ENCODE measurements at places on chromosomes 7 and 10. TPM values are rescaled to one million over a fixed set of nuclear protein-coding genes. Genes with fewer than 3 reads are reported as not detected.
A peak's percentile ranks its signal among the peaks of the same experiment; 100 is the strongest.

GRCh38 chr7:95478272-95479037 lies 7.3 kb upstream of the ASB4 start:
- no peak overlapping the region for H3K27ac ChIP-seq
- peak; percentile 57 for DNase-seq
- no peaks in the 10 kb centered on the region for H3K27me3 ChIP-seq
- no peak overlapping the region for H3K4me3 ChIP-seq
- H3K4me1 ChIP-seq, result peaks cover 9% of the 10 kb centered on the region
- no peaks in the 10 kb centered on the region for H3K36me3 ChIP-seq

DNA sequence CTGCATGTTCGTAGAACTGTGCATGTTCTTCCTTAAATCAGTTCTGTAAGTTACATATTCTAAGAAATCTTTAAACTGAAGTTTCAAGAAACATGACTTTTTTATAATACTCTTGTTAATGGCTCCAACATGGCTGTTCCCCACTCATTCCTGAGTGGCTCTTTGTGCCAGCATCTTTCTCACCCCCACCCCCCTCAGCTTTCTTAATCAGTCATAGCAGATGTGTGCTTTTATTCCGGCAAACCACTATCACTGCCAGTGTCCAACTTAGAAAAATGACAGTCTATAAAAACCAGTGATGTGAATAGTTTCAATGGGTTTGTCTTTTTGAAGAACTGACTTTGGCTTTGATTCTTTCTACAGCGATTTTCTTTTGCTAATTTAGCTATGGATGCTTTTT lies 37.6 kb downstream of the PITRM1 start:
- H3K4me3 ChIP-seq, result no peak overlapping the region
- H3K27ac ChIP-seq, result no peak overlapping the region
- peaks cover 19% of the 10 kb centered on the region for H3K36me3 ChIP-seq
- no peaks in the 10 kb centered on the region for H3K4me1 ChIP-seq
- H3K27me3 ChIP-seq, result no peaks in the 10 kb centered on the region

- no peak overlapping the region for H3K4me3 ChIP-seq
- DNase-seq, result no peak
- no peaks in the 10 kb centered on the region for H3K4me1 ChIP-seq
- no peaks in the 10 kb centered on the region for H3K36me3 ChIP-seq
- no peaks in the 10 kb centered on the region for H3K27me3 ChIP-seq
- H3K27ac ChIP-seq, result no peak overlapping the region
These were observed 57.1 kb downstream of the AMPH start for GRCh38 chr7:38574086-38574485.

- no peak overlapping the region for H3K27ac ChIP-seq
- no peaks in the 10 kb centered on the region for H3K27me3 ChIP-seq
- H3K4me1 ChIP-seq, result no peaks in the 10 kb centered on the region
- no peak overlapping the region for H3K4me3 ChIP-seq
- no peak for DNase-seq
- no peaks in the 10 kb centered on the region for H3K36me3 ChIP-seq
These were observed 86.5 kb upstream of the LRRC4 start for GRCh38 chr7:128117691-128118090.

CEP55 gene
- total RNA-seq, result not detected

GRCh38 chr7:68722044-68722443 lies 876.2 kb upstream of the AUTS2 start:
- H3K27ac ChIP-seq, result no peak overlapping the region
- H3K4me3 ChIP-seq, result no peak overlapping the region
- no peaks in the 10 kb centered on the region for H3K4me1 ChIP-seq
- H3K36me3 ChIP-seq, result no peaks in the 10 kb centered on the region
- H3K27me3 ChIP-seq, result no peaks in the 10 kb centered on the region

DNA sequence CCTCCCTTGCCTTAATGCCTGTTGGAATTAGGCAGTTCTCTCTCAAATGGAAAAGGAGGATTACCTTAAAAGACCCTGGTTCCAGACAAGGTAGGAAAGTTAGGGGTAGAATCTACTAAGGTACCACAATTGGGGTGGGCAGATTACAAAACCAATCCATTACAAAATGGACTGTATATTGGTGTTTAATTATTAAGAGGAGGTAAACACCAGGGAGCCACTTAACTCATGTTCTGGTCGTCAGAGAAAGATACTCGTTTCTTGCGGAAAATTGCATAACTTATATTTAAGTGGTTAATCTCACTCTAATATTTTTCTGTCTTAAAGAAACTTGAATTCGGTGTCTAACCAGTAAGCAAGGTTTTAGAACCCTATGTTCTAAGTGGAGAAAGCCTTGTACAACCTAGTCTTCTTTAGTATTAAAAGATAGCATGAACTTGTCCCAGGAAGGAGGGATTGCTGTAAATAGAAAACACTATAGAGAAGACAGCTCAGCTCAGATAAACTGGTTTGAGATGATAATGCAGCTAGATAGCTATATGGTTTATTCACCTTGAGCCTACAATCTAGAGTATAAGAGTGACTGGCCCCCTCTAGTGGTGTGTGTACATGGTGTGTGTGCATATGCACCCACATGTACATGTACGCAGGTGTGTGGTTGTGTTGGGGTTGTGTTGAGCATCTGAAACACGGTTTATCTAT lies 58.0 kb upstream of the STRIP2 start:
- DNase-seq, result peak; percentile 42
- no peaks in the 10 kb centered on the region for H3K27me3 ChIP-seq
- no peak overlapping the region for H3K4me3 ChIP-seq
- peaks cover 21% of the 10 kb centered on the region for H3K4me1 ChIP-seq

- DNase-seq, result peak; percentile 53
- peaks cover 8% of the 10 kb centered on the region for H3K27me3 ChIP-seq
- H3K27ac ChIP-seq, result no peak overlapping the region
- no peaks in the 10 kb centered on the region for H3K36me3 ChIP-seq
These were observed 882 bp downstream of the DLX6 start for GRCh38 chr7:97006055-97006815.

DNA sequence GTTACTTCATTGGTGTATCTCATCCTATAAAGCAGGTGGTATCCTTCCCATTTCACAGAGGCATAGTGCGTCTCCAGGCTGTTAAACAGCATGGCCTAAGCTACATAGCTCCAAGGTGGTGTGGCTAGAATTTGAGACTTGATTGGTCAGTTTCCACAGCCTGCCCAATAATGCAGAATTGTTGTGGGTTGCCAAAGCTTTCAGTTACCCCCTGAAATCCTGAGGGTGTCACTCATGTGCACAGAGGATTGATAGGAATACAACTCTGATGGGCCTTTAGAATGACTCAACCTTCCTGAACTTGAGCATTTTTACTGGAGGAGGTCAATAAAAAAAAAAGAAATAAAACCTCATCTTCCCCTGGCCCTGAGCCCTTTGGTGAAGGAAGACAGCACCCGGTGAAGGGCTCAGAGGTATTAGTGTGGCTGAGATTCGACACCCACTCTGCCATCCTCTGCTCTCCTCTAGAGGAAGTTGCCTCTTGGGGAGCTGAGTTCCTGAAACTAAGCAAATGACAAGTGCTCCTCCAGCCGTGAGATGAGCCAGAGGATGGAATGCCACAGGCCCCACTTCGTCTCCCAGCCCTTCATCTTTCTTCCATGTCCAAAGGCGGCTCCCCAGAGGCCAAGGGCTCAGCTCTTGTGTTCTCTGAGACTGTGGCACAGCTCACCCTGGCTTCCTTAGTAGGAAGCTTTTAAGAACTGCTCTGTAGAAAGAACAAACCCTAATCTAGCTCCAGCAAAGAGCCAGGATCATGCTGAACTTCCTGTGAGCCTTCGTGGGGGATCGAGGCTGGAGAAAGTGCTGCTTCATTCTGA lies 1.0 kb downstream of the ACSL5 start:
- H3K4me3 ChIP-seq, result no peak overlapping the region
- H3K27me3 ChIP-seq, result no peaks in the 10 kb centered on the region
- no peak for DNase-seq
- H3K36me3 ChIP-seq, result no peaks in the 10 kb centered on the region
- peaks cover 8% of the 10 kb centered on the region for H3K4me1 ChIP-seq

DNA sequence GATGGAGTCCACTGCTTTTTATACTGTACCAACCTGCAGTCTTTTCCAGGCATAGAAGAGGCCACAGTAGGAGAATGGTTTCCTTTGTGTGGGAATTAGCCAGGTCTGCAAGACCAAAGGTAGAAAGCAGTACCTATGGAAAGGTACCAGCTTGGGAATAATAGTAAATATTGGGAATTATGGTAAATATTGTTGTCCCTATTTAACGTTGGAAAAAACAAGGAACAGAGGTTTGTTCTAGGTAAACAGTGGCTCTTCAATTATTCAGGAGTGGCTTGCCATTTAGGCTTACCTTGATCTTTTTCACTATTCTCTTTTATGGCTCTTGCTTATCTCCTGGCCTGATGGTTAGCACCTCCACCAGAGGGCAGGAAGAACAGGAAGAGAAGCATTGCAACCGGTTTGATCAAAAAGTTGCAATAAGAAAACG lies 43.9 kb upstream of the GSAP start:
- H3K36me3 ChIP-seq, result no peaks in the 10 kb centered on the region
- no peaks in the 10 kb centered on the region for H3K27me3 ChIP-seq
- H3K4me3 ChIP-seq, result no peak overlapping the region
- no peaks in the 10 kb centered on the region for H3K4me1 ChIP-seq

FOXP2 gene
- total RNA-seq, result 16.6 TPM

GRCh38 chr7:73832806-73833205 lies 2.0 kb downstream of the CLDN4 start:
- peak overlapping the region; percentile 96 for H3K27ac ChIP-seq
- DNase-seq, result peak; percentile 38
- H3K36me3 ChIP-seq, result no peaks in the 10 kb centered on the region
- no peak overlapping the region for H3K4me3 ChIP-seq

DNA sequence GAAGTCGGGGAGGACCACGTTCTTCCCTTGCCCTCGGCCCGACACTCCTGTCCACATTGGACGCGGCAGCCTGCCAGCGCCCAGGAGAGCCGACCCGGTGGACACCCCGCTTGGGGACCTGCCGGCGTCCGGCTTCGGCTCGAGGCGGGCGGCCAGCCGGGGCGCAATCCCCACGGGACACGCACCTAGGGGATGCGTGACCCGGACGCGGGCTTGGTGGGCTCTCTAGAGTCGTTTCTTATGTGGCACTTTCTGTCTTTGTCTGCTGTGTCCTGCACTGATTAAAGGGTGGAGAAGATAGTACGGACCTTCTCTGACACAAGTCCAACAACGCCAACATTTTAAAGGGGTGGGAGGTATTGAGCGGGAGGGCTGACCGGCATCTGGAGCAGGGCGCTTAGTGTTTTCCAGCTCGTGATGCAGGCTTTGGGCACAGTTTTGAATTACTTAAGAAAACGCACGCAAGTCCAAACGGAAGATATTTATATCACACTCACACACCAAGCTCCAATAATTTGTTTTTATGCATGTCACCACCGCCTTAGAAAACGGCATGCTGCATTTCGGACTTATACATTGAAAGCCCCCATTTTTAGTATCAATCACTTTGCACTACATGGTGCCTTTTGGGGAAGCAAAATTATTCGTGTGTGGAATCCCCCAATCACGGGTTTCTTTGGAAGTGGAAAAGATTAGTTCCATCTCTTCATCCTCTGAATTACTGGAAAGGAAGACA lies 3.9 kb upstream of the SPAG6 start:
- no peak for DNase-seq
- peak overlapping the region; percentile 89 for H3K4me3 ChIP-seq
- H3K27me3 ChIP-seq, result peaks cover 3% of the 10 kb centered on the region
- H3K4me1 ChIP-seq, result peaks cover 21% of the 10 kb centered on the region
- H3K36me3 ChIP-seq, result no peaks in the 10 kb centered on the region

ZNF467 gene
- total RNA-seq, result 13.2 TPM

- no peak overlapping the region for H3K4me3 ChIP-seq
- H3K27me3 ChIP-seq, result no peaks in the 10 kb centered on the region
- H3K4me1 ChIP-seq, result no peaks in the 10 kb centered on the region
- no peak for DNase-seq
- H3K36me3 ChIP-seq, result no peaks in the 10 kb centered on the region
- H3K27ac ChIP-seq, result no peak overlapping the region
These were observed 171.2 kb downstream of the SGMS1 start for GRCh38 chr10:50452603-50453002.

ANXA8L1 gene
- total RNA-seq, result not detected

ADAMTS14 gene
- 0.33 TPM for total RNA-seq

DNA sequence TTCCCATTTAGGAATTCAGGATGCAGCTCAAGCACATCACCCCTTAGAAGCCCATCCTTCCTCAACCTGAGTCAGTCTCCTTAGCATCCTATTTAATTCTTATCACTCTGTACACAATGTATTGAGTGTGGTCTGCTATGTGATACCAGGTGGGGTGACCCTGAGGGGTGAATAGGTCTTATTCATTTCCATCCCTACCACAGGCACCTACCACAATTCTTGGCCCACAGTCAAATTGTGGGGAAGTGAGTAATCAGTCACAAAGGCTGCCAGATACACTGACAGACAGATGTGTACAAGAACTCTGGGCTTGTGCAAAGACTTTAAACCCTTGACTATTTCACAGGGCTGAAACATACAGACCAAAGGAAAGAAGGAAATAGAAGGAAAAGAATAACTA lies 560.5 kb downstream of the PARD3 start:
- H3K27me3 ChIP-seq, result no peaks in the 10 kb centered on the region
- no peak overlapping the region for H3K4me3 ChIP-seq
- H3K27ac ChIP-seq, result no peak overlapping the region
- H3K36me3 ChIP-seq, result no peaks in the 10 kb centered on the region
- DNase-seq, result no peak

DNA sequence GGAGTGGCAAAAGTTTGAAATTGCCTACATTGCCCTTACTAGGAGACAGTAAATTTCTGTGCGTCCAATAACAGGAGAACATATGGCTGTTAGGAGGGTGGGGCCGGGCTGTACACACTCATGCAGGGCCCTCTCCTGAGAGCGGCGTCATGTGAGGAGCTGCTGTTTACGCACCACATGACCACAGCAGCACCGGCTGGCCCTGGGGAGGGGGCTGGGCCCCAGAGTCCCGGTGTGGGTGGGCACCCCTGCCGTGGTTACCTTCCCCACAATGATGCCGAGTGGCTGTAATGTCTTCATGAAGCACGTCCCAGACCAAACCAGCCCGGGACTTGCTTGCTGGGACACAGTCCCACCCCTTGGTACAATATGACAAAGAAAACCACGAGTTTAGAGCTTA lies 308.7 kb downstream of the DNAJB6 start:
- H3K4me3 ChIP-seq, result no peak overlapping the region
- no peaks in the 10 kb centered on the region for H3K4me1 ChIP-seq
- DNase-seq, result no peak
- H3K27me3 ChIP-seq, result no peaks in the 10 kb centered on the region
